ENCODE measurements at places on chromosomes 11 and 22.

DNA sequence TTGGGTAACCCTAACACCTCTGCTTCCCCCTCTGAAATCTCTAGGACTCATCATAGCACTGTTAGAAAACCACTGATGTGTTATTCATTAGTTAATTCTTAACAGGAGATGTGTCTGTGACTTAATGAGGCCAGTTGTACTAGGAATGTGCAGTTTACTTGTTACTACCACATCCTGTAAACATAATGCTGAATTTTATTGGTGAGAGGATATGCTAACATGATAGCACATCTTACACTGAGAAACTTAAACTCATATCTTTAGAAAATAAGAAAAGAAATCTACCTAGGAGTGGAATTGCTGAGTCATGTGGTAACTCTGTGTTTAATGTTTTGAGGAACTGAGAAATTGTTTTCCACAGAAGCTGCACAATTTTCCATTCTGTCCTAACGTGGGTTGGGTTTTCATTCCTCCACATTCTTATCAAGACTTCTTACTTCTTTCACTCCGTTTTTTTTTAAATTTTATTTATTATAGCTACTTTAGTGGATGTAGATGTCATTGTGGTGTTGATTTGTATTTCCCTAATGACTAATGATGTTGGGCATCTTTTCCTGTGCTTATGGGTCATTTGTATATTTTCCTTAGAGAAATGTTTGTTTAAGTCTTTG is 33.7 kb downstream of the RNF121 start:
- no peak for DNase-seq

- DNase-seq: no peak
Measured at GRCh38 chr11:37509506-37509905, 911.5 kb upstream of the RAG2 start.

- DNase-seq: no peak
Measured at GRCh38 chr22:26812731-26813130, 155.3 kb downstream of the MIAT start.

GRCh38 chr11:102911758-102912481 is 37.1 kb upstream of the MMP12 start:
- DNase-seq: no peak

Measured in Jurkat, Clone E6-1 (cell line).